Mesothelial cell of epicardium (in vitro differentiated cells): ENCODE measurements at places on chromosomes 7 and 10.

DNA sequence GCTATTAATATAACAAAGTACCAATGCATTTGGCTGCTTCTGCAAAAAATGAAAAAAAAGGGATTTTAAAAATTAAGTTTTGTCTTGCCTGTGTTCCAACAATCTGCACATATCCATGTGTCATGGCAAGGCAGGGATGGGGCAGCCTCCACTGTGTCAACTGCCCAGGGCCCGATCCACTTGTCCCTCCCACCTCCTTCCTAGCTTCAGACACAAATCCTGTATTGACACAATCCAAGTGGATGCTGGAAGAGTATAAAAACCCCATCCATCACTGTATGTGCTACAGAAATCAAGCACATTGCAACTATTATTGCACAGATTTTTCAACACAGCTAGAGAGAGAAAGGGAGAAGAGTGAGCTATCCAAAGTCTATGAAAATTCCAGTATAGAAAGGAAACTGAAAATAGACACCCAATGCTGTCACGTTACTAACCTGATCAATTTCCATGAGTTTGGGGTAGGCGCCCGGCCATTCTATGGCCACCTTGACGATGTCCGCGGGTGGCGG lies 106.4 kb downstream of the ELMO1 start:
- no peak overlapping the region for H3K27ac ChIP-seq
- no peaks in the 10 kb centered on the region for H3K36me3 ChIP-seq

DNA sequence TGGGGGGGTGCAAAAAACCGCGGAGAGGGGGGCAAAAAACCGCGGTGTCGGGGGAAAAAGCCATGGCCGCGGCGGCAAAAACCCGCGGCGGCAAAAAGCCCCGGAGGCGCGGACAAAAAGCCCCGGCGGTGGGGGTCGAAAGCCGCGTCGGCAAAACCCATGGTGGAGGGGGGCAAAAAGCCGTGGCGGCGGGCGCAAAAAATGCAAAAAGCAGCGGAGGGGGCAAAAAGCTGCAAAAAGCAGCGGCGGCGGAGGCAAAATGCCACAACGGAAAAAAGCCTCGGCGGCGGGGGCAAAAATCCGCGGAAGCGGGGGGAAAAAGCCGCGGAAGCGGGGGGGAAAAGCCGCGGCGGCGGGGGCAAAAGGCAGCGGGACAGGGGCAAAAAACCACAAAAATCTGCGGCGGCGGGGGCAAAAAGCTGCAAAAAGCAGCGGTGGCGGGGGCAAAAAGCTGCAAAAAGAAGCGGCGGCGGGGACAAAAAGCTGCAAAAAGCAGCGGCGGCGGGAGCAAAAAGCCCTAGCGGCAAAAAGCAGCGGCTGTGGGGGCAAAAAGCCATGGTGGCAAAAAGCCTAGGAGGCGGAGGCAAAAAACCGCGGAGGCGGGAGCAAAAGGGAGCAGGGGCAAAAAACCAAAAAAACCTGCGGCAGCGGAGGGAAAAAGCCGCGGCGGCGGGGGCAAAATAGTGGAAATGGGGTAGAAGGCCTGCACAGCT lies 418.9 kb downstream of the ZNF716 start:
- H3K27me3 ChIP-seq: no peaks in the 10 kb centered on the region
- no peak overlapping the region for H3K4me3 ChIP-seq
- no peaks in the 10 kb centered on the region for H3K4me1 ChIP-seq
- no peak for DNase-seq
- peaks cover 5% of the 10 kb centered on the region for H3K36me3 ChIP-seq

DNA sequence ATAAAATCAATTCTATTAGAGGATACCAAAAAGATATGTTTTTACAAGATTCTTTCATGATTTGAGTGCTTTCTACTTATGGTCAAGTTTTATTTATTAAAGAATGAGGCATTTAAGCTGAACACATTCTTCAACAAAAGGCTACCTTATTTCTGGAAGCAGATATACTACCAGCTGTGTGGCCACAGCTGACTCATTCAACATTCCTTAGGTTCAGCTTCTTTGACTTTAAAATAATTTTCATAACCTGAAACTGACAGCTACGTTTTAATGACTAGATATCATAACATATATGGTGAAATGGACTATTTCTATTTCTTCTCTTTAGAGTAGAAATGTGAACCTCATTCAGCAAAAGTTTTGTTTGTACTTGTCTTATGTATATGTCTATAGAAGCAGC lies 414.2 kb upstream of the SEMA3C start:
- no peaks in the 10 kb centered on the region for H3K36me3 ChIP-seq
- H3K27me3 ChIP-seq: no peaks in the 10 kb centered on the region
- peaks cover 27% of the 10 kb centered on the region for H3K4me1 ChIP-seq
- H3K27ac ChIP-seq: no peak overlapping the region
- no peak overlapping the region for H3K4me3 ChIP-seq

GRCh38 chr7:37160656-37161055 lies 288.0 kb downstream of the ELMO1 start:
- no peaks in the 10 kb centered on the region for H3K36me3 ChIP-seq
- no peak for DNase-seq
- H3K4me3 ChIP-seq: no peak overlapping the region
